NCI-H748 treated with DMSO at 0.1 percent for 48 hours (cell line): ENCODE measurements at places on chromosomes 1 and 21.

DNA sequence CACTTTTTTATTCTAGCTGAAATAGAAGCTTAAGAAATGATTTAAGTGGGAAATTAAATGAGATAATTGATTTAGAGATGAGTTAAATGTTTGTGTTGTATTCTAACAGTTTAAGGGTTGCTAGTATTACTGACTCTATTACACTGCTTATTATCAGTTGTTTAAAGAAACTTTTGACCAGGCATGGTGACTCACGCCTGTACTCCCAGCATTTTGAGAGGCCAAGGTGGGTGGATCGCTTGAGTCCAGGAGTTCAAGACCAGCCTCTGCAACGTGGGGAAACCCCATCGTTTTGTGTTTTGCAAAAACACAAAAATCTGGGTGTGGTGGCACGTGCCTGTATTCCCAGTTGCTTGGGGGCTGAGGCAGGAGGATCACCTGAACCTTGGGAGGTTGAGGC lies 14.2 kb downstream of the CLIC4 start:
- DNase-seq, result no peak

- DNase-seq, result no peak
Measured at GRCh38 chr1:44759077-44759476, 16.3 kb upstream of the RPS8 start.

- DNase-seq, result no peak
Measured at GRCh38 chr1:196143602-196144342, 464.5 kb downstream of the KCNT2 start.

DNA sequence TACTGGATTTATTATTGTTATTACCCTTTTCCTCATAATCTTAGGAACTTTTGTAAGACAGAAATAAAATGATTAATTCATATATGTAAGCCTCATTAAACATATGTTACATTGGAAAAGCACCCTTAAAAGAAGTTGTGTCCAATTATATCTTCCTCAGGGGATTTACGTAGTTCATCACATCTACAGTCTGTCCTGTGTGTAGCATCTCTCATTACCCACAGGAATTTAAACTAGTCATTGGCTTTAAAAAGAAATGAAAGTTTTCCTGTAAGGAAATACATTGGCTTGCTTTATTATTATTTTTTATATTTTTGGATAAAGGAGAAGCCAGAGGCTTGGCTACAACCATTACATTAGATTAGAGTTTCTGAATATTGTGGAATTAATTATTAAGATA lies 56.1 kb downstream of the SWT1 start:
- no peak for DNase-seq

DNA sequence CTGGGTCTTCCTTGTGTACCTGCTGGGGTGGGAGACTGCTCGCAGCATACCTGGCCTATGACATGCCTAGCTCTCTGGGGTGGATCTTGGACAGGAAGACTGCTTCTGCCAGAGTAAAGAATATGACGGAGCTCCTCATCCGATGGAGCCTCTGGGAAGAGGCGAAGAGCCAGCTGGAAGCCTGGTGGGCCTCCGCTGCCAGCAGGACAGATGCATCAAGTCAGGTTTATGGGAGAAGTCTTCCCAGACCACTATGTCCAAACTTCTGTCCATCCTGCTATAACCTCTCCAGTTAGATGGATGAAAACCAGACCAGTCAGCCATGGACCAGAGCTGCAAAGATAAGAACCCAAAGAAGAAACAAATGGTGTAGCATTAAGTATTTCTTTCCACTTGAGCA lies 27.7 kb upstream of the NGF start:
- DNase-seq, result no peak

DNA sequence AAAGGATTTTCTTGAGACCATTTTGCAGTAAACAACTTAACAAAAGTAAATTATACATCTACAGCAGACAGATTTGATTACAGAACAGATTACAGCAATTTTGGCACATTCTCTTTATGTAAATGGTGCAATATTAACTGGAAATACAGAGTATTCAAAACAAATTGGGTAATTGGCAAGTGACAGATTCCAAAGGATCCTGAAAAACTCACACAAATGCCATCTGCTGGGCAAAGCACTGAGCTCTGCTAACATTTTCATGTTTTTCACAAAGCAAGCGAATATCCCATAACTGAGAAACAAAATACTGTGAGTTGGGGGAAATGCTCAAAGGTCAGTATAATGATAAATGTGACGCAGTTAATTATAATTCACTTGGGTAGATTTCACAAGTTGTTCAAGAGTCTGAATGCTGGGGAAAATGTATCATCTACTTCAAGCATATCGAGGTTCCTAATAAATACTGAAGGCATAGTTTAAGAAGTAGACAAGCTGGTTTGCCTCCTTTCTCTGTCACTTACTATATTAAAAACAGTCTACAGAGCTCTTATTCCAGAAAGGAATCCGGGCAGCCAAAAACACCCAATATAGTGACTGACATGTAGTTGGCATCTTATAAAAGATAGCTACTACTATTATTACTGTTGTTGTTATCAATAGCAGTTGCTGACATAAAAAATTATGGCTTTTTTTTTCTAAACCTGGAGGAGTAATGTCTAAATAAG lies 75.8 kb upstream of the SDC3 start:
- DNase-seq, result no peak

DNA sequence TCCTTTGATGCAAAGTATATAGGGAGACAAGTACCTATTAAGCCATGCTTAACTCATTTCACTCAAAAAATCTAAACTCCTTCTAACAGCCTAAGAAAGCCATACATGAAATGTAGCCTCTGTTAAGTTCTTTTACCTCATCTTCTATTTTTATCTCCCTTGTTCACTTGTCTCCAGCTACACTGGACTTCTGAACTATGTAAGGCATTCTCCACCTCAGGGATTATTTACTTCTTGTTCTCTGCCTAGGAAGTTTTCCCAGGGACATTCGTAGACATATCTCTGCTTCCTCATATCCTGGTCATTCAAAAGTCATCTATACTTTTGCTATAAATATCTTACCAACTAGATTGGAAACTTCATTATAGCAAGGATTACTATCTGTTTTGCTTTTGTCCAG lies 96.9 kb downstream of the COP1 start:
- DNase-seq, result no peak

GRCh38 chr1:111739194-111739924 lies at the start of gene INKA2:
INKA2 (minus strand) TSS chr1:111739395; CDS start chr1:111739242, 153 bp downstream.
- peak; percentile 84 for DNase-seq

GRCh38 chr1:183512450-183512849 lies 40.2 kb downstream of the SMG7 start:
- DNase-seq, result no peak

GRCh38 chr1:228410015-228410414 lies 3.4 kb upstream of the TRIM11 start:
- no peak for DNase-seq

- no peak for DNase-seq
Measured at GRCh38 chr1:25522031-25522655, 21.3 kb upstream of the LDLRAP1 start.

GRCh38 chr1:51515982-51516648 lies 3.0 kb downstream of the EPS15 start:
- no peak for DNase-seq

GRCh38 chr1:160224606-160225005 lies 19.4 kb downstream of the PEA15 start:
- DNase-seq, result no peak

- DNase-seq, result no peak
Measured at GRCh38 chr1:220007438-220007837, 38.9 kb downstream of the EPRS1 start.

- no peak for DNase-seq
Measured at GRCh38 chr1:64956010-64956640, 10.2 kb downstream of the JAK1 start.

DNA sequence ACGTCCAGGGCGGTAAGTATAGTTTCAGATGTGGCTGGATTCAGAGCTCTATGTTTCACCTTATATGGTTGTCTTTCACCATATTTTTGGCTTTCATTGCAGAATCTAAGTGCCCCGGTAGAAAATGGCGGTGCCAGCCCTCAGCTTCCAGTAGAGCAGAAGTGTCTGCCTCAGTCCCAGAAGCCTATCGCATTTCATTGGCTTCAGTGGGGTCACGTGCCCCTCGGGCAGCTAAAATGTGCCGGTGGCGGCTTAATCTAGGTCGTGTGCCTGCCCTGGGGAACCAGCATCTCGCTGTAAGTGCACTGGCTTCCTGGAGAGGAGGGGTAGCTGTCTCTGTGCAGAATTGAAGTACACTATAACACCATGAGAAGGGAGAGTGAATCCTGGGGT lies 107.4 kb upstream of the MAGI3 start:
- DNase-seq, result no peak

- DNase-seq, result no peak
Measured at GRCh38 chr1:230320804-230321203, 105.3 kb downstream of the PGBD5 start.

DNA sequence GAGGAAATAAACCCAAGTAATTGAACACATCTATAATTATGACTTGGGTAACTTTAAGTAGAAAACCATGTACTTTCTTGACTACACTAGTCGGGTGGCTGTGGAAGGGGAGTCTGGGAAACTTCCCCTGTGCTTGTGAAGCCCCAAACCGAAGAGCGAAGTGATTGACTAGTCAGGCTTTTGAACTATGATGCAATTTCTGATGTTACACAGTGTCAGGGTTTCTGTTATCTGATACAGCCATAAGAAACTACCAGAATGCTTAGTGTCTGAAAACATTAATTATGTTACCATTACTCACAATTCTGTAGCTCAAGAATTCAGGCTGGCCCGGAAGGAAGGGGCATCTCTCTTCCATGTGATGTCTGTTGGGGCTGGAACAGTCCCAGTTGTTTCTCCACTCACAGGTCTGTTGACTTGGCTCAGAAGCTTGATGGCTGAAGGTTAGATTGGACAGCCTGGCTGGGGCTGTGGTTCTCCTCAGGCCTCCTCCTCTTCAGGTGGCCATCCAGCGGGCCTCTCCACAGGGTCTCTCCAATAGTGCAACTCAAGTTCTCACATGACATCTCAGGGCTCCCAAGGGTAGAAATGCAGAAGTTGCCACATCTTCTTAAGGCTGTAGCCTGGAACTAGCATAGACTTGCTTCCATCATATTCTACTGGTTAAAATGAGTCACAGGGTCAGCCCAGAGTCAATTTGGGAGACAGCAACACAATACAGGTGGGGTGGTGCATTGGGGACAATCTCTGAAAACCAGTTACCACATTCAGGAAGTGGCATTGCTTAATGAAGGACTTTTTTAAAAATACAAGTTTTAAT lies 8.3 kb upstream of the C8B start:
- DNase-seq, result no peak

DNA sequence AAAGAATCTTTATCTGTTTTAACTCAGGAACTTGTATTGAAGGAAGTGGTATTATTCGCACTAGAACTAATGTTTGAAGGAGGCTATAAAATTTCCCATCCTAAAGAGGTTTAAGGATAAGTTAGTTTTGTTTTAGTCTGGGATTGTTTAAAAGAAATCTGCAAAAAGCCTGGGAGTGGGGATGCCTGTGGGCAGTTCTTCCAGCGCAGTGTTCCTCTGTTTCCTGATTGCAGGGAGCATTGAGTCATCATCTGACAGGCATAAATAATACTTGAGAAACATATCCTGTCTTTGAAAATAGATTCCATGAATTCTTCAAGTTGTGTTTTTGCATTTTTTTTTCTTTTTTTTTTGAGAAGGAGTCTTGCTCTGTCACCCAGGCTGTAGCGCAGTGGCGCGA lies 350.8 kb upstream of the PTBP2 start:
- no peak for DNase-seq

DNA sequence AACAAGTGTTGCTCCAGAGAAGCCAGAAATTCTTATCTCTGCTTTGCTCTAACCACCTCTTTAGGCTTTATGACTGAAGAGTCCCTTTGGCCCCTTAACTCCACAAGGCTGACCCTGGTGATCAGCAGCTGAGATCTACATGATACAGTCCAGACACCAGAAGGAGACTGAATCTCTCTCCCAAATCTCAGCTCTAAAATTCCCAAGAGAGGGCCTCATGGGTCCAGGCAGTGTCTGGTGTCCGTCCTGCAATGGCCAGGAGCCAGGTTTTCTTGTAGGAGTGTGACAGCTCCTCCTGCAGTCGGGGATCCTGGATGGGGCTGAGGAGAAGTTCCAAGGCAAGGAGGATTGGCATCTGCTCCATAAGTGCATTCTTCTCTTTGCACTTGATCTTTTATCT lies 35.3 kb downstream of the L1TD1 start:
- no peak for DNase-seq

DNA sequence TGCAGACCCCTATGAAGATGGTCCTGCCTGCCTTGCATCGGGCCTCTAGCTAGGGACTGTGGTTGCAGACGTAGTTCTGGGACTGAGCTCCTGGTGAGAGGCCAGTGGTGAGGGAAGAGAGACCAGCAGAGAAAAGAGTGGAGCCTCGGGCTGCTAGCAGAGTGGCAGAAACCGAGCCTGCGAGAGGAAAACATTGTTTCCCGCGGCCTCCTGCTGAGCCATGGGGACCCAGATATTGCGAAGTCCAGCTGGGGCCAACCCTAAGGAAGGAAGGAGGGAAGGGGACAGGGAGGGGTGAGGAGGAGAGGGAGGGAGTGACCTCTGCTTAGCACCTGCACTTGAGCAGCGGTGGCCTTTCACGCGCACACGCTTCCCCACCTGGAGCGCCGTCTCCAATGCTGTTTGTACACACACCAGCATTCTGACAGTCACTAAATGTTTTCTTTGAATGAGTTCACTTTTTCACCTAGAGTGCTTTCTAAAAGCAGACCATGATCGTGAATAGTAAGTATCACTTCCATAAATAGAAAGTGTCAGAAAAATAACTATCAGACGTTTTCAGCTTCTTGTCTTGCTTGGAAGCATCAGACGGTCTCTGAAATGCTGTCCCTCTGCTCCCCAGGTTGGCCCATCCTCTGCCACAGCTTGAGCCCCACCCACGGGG lies 2.5 kb upstream of the FNDC10 start:
- DNase-seq, result no peak

GRCh38 chr1:99648107-99648506 lies 2.2 kb downstream of the PALMD start:
- DNase-seq, result peak; percentile 5

- DNase-seq, result no peak
Measured at GRCh38 chr1:57061369-57061768, 95.6 kb upstream of the C8B start.

DNA sequence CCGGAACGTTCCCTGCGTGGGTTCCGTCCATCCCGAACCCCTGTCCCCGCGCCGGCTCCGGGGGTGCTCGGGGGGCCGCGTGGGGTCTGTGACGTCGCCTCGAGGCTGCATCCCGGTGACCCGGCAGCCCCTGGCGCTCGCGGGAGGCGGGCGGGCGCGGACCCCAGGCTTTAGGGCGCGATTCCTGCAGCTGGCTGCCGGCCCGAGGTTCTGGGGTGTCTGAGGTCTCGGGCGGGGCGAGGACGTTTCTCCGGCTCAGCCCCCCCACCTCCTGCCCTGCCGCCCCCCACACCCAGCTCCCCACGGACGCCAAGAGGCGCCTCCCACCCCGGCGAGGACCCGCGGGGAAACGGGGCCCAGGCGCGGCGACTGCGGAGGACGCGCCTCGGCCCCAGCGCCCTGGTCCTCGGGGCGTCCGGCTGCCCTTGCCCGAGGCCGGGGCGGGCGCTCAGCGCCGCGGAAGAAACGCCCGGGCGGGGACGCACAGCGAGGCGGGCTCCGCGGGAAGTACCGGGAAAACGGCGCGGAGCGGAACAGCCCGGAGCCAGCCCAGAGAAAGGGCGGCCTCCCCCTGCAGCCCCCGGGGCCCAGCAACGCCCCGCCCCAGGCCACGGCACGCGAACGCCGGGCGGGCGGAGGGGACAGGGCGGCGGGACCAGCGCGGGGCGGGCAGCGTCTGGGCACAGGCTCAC lies 1.3 kb upstream of the PCBP3 start:
- DNase-seq, result no peak

- no peak for DNase-seq
Measured at GRCh38 chr21:41951876-41952567, 1.8 kb downstream of the C2CD2 start.

GRCh38 chr1:226123591-226124471 lies 61.3 kb downstream of the H3-3A start:
- no peak for DNase-seq
